A549 treated with ZK216348 at 1 μM for 4 hours (cell line): ENCODE measurements at places on chromosomes 13 and 19. TPM values are rescaled to one million over a fixed set of nuclear protein-coding genes. Genes with fewer than 3 reads are reported as not detected.

Gene SMARCA4
- 9.1 to 12.0 TPM (median 11.8 TPM) in 5 replicates for total RNA-seq

Gene KRTDAP
- total RNA-seq: not detected in 5 replicates

Gene MEDAG
- total RNA-seq: 0.13 to 0.47 TPM (median 0.21 TPM) in 4 of 5 replicates, not detected in the other

Gene LGI4
- 0.16 to 0.22 TPM (median 0.22 TPM) in 3 of 5 replicates, not detected in the others for total RNA-seq

Gene PLPP2
- total RNA-seq: 57.5 to 116 TPM (median 106 TPM) in 5 replicates
